Liver (tissue), 10 donors: ENCODE measurements at places on chromosomes 5 and 9. TPM values are rescaled to one million over a fixed set of nuclear protein-coding genes. Genes with fewer than 3 reads are reported as not detected.

The MYO10 gene
- polyA plus RNA-seq: 4.3 TPM

The CCDC171 gene
- 0.19 TPM for polyA plus RNA-seq

The RMRP gene
- 50.9 TPM for polyA plus RNA-seq

The NR5A1 gene
- polyA plus RNA-seq: not detected
